ENCODE measurements at places on chromosomes 16 and 17. TPM values are rescaled to one million over a fixed set of nuclear protein-coding genes. Genes with fewer than 3 reads are reported as not detected.
A peak's percentile ranks its signal among the peaks of the same experiment; 100 is the strongest.

FADS6 gene
- total RNA-seq, result not detected

DRC7 gene
- total RNA-seq, result 5.5 TPM

CCL16 gene
- not detected for total RNA-seq

DNA sequence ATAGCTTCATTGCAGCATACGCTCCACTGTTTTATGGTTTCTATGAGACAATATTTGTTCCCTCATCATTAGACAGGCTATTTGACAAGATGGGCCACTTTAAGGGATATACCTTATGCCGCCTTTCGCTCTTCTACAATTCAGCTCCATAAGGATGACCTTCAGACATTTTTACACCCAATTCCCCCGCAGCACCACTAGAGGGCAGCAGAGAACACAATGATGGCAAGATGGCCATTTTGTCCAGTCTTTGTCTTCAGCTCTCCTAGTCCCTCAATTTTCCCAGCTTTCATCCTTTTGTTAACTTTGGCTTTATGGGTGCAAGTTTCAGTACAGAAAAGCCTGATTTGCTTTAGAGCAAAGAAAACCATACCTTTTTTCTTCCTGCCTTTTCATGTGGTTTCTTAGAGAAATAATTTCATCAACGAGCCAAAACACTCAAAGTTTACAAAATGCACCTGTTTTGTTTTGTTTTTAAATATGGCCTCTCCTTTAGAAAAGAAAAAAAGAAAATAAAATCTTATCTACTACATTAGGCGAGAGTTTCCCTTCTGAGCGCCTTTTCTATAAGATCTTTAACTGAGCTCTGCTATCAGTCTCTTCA is 355.3 kb downstream of the TOX3 start:
- no peak overlapping the region for H3K4me3 ChIP-seq
- H3K4me1 ChIP-seq, result no peaks in the 10 kb centered on the region
- peak; percentile 50 for DNase-seq
- H3K27ac ChIP-seq, result no peak overlapping the region
- H3K36me3 ChIP-seq, result no peaks in the 10 kb centered on the region

DNA sequence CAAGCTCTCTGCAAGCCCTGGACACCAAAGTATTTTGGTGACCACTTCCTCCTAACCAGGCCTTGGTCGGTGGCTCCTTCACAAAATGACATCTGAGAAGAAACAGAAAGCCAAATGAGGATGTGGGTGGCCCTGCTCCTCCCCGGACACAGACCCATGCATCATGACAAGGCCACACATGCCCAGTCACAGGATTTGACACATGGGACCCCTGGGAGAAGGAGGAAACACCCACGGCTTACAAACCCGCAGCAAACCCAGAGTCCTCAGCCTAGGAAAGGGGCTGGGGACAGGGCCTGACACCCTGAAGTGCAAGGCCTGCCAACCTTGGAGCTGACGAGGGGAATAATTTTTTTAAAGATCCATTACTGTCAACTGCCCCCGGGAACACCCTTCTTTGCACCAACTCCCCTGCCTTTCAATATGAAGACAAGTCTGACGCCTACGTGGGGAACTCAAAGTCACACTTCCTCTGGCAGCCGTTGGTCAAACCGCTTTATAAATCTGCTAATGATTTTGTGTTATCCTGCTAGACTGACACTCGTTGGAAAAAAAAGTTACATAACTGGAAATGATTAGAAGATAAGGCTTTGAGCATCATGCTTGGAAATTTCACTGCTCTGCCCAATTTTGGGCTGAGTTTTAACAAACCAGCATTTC is 41.3 kb downstream of the GAS7 start:
- no peaks in the 10 kb centered on the region for H3K27me3 ChIP-seq
- no peak overlapping the region for H3K27ac ChIP-seq
- DNase-seq, result no peak

Measured in prostate gland (tissue), 2 donors.